Stimulated activated CD4-positive, alpha-beta T cell treated with anti-CD3 and anti-CD28 coated beads, Interleukin-4, amount 100 ng/mL, for 4 hours (primary cell): ENCODE measurements at places on chromosomes 11 and 22.
A peak's percentile ranks its signal among the peaks of the same experiment; 100 is the strongest.

DNA sequence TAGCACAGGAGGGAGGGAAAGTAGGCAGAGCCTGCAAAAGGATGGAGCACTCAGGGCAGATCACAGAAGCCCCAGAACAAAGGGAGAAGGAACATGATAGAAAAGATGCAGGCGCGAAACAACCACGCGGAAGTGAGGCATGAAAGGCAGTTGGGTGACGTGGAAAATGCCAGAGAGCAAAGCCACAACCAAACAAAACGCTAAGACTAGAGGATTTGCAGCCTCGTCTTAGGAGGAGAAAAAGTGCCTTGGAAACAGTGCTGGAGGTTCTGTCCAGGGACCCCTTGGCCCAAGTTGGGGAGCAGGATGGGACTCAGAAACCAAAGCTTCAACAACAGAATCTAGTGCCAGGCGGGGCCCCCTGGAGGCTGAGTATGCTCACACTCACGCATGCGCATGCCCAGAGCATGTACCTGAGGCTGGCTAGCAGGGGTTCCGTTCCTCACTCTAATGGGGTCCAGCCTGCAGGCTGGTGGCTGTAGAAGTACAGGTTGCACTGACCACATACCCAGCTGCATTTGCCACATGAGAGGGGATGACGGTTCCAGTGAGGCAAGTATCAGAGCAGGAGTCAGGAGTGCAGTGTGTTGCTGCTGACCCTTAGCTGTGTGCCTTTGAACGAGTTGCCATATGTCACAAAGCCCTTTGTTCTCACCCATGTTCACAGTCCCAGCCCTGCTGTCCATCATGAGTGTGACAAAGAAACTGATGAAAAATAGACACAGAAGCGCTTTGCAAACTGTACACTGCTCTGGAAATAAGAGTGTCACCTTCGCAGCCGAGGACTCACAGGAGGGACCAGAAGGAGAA, 568.6 kb upstream of the CADM1 start:
- DNase-seq, result no peak

- DNase-seq, result no peak
Observed at GRCh38 chr11:1399386-1400316, 9.9 kb downstream of the BRSK2 start.

DNA sequence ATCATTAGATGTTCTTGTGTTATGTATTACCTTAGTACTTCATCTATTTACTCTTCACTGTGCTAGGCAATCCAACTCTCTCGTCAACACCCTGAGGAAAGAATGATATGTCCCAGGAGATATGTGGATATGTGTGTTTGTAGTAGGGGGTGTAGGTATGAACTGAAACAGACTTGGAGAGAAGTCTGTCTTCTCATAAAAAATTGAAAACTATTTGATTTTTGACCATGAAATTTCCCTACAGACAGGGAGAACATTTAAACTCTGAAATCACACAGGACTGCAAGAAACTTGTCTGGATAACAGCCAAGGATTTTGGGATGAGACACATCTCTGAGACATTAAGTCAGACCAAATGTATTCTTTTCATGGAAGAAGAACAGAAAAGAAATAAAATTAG, 967.0 kb upstream of the FAT3 start:
- no peak for DNase-seq

- no peak for DNase-seq
Observed at GRCh38 chr22:44671742-44672141, 30.3 kb upstream of the PRR5 start.

- DNase-seq, result no peak
Observed at GRCh38 chr11:130485983-130486382, 37.5 kb downstream of the ADAMTS15 start.

GRCh38 chr22:44975427-44976262, 34.2 kb downstream of the PHF21B start:
- DNase-seq, result peak; percentile 11

GRCh38 chr11:131924001-131924400, 553.6 kb downstream of the NTM start:
- no peak for DNase-seq

DNA sequence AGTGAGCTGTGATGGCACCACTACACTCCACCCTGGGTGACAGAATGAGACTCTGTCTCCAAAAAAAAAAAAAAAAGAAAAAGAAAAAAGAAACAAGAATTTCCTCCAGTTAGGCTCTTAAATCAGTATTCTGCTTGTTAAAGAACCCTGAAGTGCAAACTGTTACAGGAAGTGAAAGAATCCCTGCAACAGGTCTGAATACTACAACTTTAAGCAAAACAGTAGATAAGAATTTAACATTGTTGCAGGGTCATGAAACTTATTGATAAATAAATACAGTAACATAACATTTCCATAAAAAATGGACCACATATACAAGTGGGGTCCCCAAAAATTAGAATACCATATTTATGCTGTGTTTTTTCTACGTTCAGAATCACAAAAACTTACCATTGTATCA, 35.8 kb downstream of the FCHSD2 start:
- no peak for DNase-seq

- DNase-seq, result peak; percentile 61
Observed at GRCh38 chr22:43385770-43386641, 25.8 kb upstream of the MPPED1 start.

GRCh38 chr11:78809931-78810541, 235.4 kb upstream of the NARS2 start:
- no peak for DNase-seq

- DNase-seq, result no peak
Observed at GRCh38 chr22:35514366-35514765, 26.3 kb upstream of the RASD2 start.

DNA sequence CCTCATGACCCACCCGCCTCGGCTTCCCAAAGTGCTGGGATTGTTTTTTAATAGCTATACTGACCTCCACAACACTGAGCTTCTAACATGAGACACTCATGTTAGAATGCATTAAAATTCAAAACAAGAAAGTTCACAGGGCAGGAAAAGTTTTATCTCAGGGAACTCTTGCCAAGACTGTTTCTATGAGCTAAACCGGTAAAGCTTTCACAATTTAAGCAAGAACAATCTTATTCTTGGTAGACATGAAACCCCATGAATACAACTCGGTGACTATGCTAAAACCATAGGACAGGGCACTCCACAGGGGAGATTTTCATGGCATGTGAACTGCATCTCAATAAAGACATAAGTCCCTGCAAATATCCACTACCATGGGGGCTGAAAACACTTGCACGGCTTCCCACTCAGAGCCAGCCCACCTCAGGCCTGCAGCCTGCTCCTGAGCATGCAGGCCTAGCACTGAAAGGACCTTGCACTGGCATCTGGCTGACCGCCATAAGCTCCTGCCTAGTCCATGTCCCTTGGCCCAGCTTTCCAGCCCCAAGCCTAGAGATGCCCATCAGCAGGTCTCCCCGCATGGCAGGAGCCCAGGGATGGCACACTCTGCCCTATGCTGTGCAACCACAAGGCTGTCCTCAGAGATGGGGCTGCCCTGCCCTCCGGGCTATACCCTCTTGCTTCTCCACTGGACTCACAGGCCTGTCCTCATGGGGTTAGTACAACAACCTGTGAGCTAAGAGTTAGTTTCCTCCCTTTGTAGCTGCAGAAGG, 58.4 kb downstream of the DGCR2 start:
- no peak for DNase-seq

DNA sequence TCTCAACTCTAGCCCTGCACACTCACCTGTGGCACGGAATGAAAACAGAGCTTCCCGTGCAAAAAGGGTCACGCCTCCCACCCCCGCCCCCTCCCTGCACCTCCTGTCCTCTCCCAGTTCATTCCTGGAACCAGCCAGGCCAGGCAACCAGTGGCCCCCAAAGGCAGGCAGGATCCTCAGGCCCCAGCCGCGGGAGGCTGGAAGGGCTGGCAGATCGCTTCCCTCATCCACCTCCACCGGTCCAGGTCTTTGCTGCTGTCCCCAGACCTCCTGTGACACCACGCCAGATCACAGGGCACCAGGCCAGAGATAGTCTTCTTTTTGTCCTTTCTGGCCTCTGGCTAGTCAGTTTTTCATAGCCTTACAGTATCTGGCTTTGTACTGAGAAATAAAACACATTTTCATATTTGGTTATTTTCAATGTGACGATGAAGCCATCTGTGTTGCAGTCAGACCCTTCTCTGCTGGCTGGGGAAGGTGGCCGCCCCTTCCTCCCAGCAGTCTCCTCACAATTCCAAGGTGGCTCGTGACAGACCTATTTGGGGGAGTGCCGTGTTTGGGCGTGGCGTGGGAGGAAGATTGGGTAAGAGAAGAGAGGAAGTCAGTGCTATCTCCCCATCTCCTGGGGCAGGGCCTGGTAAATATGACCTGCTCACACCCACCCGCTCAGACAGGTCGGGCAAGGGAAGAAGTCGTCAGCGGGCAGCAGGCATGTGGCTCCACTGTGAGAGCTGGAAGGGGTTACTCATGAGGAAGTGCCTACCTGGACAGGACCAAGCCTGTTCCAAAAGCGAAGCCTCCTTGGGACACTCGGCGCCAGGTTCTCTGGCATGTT, 9.1 kb downstream of the SSH3 start:
- peak; percentile 64 for DNase-seq

DNA sequence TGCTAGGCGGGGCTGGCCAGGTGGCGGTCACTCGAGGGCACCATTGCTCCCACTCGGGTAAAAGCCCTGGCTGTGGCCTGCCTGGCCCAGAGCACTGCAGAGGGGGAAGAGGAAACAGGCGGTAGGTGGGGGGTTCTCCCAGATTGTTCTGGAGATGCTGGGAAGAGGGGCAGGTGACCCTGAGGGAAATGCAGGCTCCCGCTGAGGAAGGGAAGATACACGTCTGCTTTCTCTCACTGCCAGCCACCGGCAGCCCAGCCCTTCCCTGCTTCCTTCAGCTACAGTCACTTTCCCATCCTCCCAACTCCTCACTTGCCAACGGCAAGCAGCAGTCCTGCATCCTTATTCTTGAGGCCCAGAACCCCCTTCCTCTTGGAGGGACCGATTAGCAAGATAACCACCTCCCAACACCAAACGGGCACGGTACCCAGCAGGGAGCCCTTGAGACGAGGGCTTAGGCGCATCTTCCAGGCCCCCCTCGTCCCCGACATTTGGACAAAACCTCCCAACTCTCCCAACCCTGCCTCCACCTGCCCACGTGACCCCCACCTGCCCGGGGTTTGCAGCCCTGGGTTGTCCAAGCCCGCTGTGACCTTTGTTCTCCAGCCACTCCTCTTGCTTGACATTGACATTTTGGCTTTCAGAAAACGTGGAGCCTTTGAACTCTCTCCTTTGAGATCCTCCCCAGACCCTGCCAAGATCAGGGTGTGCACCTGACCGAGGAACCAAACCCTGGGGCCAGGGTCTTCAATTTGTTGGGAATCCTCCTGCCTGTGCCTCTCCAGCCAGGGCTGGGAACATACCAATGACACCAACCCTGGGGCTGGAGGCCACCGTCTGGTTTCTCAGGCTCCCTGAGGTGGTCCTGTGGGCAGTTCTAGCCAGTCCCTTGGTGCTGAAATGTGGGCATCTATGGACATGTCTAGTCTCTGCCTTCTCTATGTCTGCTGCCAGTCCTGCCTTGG, 48.8 kb upstream of the TTLL12 start:
- no peak for DNase-seq

- DNase-seq, result no peak
Observed at GRCh38 chr11:128158860-128159259, 428.5 kb downstream of the ETS1 start.

GRCh38 chr11:40130427-40130826, 1329.0 kb downstream of the LRRC4C start:
- no peak for DNase-seq

DNA sequence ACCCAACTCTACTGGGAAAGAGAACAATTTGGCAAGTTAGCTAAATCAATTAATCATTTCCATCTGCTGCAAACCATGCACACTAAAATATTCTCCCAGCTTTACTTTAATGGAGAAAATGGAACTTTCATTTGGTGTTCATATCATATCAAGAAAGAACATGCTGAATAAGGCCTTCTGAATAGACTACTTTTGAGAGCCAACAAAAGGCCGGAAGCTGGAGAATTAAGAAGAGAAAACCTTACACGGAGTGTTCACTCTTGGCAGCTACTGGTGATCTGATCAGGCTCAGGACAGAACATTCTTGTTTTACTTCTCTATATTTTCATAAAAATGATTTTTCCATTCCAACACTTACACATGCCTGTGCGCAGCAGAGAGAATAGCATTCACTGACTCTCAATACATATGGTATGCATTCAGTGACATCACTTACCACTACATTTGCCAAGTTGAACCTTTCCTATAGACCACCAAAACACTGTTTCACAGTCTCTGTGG, 165.3 kb downstream of the TTC28 start:
- DNase-seq, result no peak

DNA sequence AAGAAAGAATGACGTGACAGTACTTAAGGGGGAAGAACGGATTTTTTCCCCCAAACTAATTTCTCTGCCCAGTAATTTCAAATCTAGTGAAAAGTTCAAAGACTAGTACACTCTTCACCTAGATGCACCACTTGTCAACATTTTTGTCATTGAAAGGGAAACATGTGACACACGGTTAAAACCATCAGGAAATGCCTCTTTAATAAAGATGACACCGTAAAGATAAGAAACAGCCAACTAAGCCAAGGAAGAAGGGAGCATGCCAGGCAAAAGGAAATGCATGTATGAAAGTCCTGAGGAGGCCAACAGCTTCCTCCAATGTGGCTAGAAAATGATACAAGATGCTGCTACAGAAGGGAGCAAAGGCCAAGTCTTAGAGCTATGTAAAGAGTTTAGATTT, 49.4 kb downstream of the RSF1 start:
- DNase-seq, result no peak

GRCh38 chr11:16784666-16785065, 46.2 kb downstream of the C11orf58 start:
- DNase-seq, result no peak

DNA sequence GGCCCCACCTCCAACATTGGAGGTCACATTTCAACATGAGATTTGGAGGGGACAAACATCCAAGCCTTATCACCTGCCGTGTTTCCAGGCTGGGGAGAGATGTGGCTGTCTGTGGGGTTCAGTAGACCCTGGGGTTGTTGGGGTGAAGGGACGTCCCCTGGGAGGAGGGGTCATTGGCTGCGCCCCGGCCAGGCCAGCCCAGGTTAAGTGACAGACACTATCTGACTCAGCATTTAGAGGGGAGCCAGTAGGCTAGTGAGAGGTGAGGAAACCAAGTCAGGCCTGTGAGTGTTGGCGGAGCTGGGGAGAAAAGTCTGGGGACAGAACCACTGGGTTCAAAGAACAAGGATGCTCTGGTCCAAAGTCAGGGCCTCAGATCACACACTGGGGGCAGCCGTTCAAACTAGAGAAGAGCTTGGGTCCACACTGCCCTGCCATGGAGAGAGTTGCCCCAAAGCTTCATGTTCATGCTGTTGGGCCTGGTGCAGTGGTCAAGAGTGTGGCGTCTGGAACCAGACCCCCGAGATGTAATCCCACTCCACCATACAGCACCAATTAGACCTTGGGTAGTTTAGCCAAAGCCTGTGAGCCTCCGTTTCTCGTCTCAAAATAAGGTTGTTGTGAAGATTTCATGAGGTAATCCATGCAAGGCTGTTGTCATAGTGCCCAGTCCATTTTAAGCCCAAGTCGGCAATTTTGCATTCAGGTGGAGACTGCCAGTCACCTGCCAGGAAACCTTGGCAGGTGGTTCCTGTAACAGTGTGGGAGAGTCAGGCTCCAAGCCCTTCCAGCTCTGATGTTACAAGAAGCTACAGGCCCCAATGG, 1289.6 kb downstream of the TBC1D22A start:
- no peak for DNase-seq

GRCh38 chr11:110409174-110409573, 20.6 kb upstream of the FDX1 start:
- no peak for DNase-seq
